Endothelial cell of umbilical vein (primary cell): ENCODE measurements at places on chromosomes 5 and 9. TPM values are rescaled to one million over a fixed set of nuclear protein-coding genes. Genes with fewer than 3 reads are reported as not detected.
A peak's percentile ranks its signal among the peaks of the same experiment; 100 is the strongest.

DNA sequence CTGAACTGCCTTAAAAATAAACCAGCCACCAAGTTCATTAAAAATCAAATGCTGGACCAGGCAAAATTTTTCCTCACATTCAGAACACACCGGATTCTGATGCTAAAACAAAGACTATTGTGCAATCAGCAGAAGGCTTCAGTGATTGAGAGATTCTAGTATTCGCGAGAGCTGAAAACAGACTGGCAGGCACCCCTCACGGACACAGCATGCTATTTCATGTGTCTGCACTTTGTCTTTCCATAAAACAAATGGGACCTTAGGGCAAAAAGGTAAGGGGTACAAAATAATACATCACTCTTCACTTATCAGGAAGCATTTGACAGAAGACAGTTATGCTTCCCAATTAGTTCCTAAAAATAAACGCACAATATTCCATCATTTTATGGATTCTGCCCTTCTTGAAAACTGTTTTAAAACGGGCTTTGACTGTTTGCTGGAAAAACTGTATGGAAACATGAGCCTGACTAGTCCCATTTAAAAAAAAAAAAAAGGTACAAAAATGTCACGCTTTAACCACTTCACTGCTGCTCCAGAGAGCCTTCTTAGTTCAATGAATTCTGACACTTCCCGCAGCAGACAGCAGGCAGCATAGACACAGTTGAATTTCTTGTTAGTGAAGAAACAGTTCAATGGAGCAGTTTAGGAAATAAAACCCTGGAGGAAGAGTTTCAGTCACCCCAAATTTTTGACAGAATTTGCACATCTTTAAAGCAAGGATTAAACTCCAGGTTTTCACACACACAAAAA lies 99.2 kb downstream of the MED27 start:
- no peak for DNase-seq

DNA sequence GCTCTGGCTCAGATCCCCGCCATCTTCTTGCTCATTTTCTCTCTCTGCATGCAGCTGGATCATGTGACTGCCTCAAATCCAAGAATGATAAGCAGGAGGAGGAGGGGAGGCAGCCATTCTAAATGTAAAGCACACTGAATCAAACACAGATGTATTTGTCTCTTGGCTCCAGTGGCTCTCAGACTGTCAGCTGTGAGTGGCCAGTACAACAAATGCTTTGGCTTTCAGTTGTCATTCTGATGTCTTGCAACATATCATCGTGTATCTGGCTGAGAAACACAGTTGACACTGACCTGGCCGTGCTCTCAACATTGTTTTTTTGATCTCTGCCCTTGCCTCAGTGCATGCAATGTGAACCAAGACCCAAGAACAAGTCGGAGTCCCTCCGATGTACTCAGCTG lies 233.1 kb downstream of the ADAMTSL1 start:
- no peak for DNase-seq

- no peak for DNase-seq
Observed at GRCh38 chr5:178176791-178177190, 10.4 kb downstream of the GMCL2 start.

- no peak for DNase-seq
Observed at GRCh38 chr9:68755752-68756151, 50.7 kb downstream of the PIP5K1B start.

DNA sequence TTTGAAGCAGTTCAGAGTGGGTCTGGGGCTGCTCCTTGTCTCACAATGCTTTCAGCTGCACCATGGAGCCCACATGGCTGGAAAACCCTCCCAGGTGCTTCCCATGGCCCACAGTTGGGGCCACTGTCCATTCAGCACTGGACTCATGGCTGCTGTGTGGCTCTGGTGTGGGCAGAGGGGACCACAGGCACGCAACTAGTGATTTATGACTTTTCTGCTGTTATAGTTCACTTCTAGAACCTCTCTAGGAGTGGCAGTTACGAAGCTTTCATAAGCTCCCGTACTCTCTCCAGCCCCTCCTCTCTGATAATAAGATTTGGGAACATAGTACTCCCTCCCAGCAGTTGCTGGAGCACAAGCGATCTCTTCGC lies 29.0 kb downstream of the GLRA1 start:
- DNase-seq = no peak

Gene SOX30
- not detected in 2 replicates for polyA plus RNA-seq

GRCh38 chr9:76369583-76369982 lies 24.6 kb downstream of the RFK start:
- DNase-seq = peak; percentile 69

DNA sequence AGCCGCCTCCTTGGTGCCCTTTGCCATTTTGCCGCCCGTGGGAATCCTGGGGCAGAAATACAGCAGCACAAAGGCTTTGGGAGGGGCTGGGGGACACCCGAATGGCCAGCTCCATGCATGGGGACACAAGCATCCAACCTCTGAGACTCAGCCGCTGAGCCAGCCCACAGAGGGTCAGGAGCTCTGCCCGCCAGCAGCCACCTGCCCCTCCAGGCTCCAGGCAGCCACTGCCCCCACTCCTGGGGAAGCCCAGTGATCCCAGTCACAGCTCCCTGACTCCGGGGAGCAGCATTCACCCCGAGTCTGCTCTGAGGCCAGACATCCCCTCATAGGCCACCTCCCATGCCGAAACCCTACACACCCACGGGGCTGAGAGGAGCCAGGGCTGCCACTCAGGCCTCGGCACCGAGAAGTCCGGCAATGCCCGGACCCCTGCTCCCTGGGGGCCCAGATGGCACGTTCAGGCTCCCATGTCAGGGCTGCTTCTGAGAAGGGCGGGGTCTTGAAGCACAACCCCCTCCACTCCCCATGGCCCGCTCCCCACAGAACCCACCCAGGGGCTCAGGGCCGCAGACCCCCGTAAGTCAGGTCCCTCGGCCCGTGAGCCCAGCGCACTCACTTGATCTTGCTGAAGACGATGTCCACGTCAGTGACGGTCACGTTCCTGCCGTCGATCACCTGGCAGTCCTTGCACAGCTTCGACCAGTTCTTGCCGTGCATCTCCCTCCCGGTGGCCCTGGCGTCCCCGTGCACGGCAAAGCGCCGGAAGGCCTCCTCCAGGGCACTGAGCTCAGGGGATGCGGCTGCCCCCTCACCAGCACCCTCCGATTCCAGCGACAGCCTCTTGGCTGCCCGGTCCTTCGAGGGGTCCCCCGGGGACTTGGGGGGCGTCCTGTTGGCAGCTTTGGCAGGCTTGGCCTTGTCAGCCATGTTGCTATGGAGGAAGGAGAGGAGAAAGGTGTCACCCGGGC lies 15.7 kb downstream of the TPPP start:
- DNase-seq = no peak

DNA sequence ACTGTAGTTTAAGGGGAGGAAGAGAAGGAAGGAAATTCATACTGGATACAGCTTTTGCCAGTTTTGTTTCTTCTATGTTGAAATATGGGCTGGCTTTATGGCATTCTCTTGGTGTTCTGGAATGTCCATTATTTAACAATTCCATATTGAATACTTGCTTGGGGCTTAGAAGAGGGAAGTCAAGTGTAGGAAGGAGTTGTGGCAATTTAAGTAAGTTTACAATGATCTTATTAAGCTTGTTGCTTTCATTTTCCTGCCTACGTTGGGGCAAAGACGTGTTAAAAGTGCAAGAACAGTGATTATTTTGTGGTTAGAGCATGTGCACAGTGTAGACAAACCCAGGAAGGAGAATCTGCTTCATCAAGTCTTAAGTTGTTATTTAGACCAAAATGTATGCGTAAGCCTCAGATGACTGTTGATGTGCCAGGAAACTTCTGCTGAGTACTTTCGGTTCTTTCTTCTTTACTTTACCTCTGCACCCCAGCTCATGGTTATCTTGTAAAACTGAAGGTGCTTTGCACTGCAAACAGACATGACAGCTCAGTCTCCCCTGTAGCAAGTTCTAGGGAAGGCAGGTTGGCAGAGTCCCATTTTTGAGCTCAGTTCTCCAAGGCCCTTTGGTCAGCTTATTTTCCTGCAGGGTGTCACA lies 75.8 kb downstream of the F2RL2 start:
- no peak for DNase-seq

DNA sequence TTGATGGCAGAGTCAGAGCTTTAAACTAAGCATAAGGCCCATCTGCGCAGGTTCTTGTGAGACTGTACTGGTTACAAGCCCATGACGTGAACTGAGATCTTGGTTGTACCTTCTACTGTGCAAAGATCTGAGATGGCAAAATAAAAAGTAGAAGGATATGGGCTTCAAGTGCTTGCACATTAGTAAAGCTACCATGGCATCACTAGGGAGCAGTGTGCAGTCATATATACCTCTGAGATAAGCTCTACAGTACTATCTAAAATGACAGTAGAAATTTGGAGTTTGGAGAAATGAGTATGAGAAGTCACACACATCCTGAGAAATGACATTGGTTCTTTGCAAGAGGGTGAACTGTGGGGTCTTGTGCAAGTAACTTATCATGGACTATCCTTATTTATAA lies 408.2 kb upstream of the PRR16 start:
- DNase-seq = peak; percentile 17

Gene RNF208
- 1.3 and 1.7 TPM in 2 replicates for polyA plus RNA-seq

DNA sequence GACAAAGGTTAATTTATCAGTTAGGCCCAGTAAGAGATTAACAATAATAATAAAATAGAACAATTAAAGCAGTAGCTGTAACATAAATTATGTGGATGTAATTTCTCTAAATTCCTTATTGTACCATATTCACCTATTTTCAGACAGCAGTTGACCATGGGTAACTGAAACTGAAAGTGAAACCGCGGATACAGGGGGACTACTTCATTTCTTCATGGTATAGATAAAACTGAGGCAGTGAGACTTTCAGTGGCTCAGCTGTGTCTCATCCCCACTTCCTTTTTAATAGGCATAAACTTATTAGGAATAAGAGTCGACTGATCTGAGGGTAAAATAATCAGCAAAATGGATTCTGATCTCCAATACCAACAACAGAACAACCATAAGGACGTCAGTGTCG lies 174.0 kb upstream of the WWC1 start:
- no peak for DNase-seq

Gene LMBRD2
- polyA plus RNA-seq = 1.0 and 1.2 TPM in 2 replicates

Gene SPINK13
- not detected in 2 replicates for polyA plus RNA-seq

- no peak for DNase-seq
Observed at GRCh38 chr5:135138116-135138850, 104.3 kb upstream of the PITX1 start.

Gene DMRT2
- polyA plus RNA-seq = not detected in 2 replicates

- no peak for DNase-seq
Observed at GRCh38 chr5:56339732-56340131, 106.6 kb upstream of the ANKRD55 start.

GRCh38 chr9:22921742-22922141 lies 475.1 kb downstream of the DMRTA1 start:
- no peak for DNase-seq

- no peak for DNase-seq
Observed at GRCh38 chr5:2000591-2000990, 117.9 kb upstream of the IRX4 start.

GRCh38 chr5:114952876-114953275 lies 216.8 kb downstream of the TRIM36 start:
- no peak for DNase-seq

- DNase-seq = no peak
Observed at GRCh38 chr9:108643731-108644510, 211.9 kb downstream of the ACTL7B start.

DNA sequence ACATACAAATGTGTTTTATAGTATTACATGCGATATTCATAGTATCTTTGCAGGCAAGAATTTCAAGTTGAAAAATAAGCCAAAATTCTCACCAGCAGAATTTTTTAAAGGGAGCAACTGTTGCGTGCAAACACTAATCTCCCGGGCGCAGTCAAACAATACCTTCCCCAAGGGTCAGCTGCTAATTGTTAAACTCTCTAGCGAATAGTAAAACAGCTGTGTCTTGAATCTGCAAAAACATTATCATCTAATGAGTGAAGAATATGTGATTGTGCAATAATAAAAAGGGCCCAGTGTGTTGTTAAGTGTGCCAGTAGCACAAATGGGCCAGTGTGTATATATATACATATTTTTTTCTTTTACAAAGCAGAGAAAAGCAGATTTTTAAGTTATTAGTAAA lies 131.4 kb downstream of the CCDC192 start:
- no peak for DNase-seq

- DNase-seq = no peak
Observed at GRCh38 chr5:39640552-39640951, 215.8 kb upstream of the DAB2 start.

Gene NTNG2
- 0.08 and 0.11 TPM in 2 replicates for polyA plus RNA-seq

GRCh38 chr9:121750259-121750714 lies 98.9 kb downstream of the DAB2IP start:
- DNase-seq = no peak

DNA sequence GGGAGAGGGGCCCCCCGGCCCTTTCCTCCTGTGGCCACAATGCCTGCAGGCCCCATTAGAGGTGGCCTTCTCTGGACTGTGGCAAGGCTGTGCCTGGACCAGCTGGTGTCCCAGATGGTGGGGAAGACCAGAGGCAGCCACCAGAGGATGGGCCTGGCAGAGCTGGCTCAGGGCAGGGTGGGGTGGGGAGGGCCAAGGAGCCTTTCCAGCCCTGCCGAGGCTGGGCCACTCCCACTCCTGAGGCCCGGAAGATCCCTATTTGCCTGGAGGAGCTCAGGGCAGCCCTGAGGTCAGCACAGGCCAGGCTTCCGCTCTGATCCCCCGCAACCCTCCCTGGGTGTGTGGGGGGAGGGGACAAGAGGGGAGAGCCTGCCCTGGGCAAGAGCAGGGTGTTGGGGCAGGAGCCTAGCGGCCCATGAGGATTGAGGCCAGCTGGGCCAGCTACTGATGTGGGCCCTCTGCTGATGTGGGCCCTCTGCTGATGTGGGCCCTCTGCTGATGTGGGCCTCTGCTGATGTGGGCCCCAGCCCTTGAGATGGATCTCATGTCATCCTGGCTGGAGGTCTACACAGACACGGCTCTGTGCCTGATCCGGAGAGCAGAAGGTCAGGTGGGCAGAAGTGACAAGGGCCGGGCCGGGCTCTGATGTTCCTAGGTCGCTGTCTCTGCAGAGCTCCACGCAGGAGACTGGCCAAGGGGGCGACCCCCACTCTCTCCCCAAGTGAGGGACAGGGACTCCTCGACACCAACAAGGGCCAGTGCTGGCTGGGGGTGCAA lies 6.0 kb downstream of the MRPS2 start:
- DNase-seq = no peak

DNA sequence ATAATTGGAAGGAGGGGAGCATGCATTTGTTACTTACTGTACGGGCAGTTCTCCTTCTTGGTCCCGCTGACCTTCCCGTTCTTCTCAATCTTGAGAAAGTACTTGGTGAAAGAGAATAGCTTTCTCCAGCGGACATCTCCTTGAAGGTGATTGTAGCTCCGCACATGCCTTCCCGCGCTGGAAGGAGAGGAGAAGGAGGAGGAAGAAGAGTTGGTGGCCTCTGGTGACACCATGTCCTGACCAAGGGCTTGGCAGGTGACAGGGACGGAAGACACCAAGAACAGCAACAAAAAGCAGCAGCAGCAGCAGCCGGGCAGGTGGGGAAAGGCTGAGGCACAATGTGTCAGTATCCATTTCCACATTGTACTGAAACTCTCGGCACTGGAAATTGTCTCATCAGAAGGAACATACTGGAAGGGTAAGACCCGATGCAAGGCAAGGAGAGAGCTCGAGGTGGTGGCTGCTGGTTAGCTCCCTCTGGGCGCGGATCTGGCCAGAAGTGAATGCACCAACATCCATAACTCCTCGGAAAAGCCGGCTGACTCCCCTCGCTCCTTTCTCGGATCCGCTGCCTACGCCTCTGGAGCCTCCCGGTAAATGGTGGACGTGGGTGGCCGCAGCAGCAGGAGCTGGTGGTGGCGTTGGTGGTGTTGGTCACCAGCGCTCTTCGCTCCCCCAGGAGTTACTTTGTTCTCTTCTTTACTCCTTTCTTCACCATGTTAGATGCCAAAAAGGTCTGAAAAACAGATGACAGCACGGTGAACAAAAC lies 715 bp downstream of the FGF10 start:
- DNase-seq = peak; percentile 11
